CD4-positive, alpha-beta memory T cell (primary cell): ENCODE measurements at places on chromosomes 12 and 14.

DNA sequence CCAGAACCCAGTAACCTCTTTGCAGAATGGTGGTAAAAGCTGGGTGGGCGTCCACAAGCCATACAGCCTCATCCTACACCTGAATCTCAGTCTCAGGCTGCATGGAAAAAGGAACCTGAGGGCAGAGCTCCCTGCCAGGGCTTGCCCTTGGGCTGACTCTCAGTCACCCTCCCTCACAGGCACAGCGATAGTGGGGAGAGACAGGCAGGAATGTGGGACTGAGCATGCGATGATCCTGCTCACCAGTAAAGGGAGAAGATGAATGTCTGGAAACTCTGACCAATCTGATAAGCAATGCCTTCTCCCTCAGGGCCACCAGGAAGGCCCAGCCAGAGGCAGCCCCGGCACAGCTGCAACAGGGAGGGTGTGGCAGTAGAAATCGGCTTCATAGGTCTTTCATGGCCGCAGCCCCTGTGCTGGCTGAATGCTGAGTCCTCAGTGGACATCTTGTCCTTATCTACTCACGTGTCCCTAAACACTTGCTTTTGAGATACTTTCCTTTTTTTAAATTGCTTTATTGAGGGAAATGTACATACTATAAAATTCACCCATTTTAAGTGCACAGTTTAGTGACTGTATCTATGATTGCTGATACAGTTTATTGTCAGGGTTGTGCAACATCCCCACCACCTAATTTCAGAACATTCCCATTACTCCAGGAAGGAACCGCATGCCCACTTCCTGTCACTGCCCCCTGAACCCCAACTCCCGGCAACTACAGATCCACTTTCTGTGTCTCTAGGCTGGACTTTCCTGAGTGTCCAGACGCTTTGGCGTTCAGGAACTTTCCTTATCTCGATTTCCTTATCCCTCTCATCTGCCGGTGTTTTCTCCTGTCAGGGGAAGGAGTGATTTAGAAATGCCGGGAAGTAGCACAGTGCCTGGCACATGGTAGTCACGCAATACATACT is 258.1 kb downstream of the PCNX1 start:
- no peak for DNase-seq

GRCh38 chr14:64918216-64918615 is 4.0 kb downstream of the CHURC1 start:
- no peak for DNase-seq

- no peak for DNase-seq
Observed at GRCh38 chr12:104971306-104971705, 13.2 kb upstream of the SLC41A2 start.

DNA sequence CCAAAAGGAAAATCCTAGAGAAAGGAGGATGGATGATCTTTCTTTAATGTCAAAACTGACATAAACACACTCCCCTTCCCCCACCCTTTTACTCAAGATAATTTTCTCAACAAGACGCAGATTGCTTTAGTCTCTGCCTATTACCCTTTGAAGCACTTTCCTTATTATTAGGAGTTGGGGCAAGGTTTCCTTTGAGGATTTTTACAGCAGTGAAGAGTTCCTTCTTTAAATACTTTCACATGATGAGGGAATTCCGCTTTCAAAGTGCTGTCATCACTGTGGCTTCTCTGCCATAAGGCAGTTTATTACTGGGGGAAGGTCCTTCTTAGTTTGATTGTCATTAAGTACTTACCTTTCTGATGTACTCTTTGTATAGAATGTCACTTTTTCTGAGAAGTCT is 172.1 kb downstream of the MSRB3 start:
- DNase-seq = no peak

DNA sequence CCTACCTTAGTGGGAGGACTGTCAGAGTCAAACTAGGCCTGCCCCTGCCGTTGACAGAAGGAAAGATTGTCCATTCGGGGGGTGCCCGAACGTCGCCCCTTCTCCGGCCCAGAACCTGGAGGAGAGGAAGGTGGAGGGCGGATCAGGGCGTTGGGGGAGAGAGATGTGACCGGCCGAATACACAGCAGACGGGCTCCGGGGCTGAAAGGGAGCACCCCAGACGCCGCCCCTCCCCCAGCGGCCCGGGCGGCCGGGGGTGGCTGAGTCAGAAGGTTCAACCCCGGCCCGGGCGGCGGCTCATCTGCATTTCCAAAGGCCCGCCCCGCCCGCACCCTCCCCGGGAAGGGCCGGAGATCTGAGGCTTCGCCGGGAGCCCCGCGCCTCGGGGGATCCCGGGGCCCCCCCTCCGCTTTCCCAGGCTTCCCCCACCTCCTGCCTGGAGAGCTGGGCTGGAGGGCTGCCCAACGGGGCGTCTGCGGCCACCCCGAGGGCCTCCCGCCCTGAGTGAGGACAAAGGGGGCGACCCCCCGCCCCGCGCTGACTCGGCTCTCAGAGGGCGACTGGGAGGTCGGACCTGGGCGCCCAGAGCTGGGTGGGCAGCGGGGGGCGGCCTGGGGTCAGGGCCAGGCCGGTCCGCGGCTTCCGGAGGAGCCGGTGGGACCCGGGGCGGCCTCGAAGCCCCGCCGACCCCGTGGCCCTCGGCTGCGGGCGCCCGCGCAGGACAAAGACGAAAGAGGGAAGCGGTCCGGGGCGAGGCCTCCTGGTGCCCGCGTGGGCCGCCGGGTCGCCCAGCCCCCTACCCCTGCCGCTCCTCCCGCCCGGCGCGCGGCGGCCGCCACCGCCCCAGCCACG is 3.7 kb upstream of the SETD1B start:
- DNase-seq = peak; percentile 63

DNA sequence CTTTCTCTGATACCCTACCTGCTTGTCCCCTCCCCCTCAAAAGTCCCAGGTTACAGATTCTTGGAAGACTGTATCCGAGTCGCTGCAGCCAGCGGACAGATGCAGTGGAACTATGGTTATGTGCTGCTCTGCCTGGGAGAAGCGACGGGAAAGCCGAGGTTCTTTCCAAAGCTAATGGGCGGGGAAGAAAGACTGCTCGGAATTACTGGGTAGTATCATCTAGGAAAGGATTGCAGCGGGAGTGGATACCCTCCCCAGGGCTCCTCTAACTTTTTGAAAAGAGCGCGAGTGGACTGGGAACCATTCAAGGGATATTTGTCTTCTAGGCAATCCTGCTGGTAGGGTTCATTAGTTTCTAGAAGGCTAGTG is 1.4 kb downstream of the PTHLH start:
- DNase-seq = no peak

DNA sequence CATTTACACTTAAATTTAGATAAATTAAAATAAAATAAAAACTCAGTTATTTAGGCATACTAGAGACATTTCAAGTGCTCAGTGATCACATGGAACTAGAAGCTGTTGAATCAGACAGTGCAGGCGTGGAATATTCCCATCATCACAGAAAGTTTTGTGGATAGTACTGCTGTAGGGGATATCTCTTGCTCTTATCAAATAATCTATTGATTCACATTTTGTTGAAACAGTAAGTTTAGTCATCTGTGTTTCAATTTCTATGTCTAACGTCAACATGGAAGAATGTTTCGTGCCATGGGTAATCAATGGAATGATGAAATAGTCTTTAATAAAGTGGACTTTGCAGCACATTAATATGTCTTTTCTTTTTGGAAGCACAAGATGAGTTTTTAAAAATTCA is 108.6 kb downstream of the PAH start:
- DNase-seq = no peak
